ENCODE measurements at places on chromosomes 3 and 15.

DNA sequence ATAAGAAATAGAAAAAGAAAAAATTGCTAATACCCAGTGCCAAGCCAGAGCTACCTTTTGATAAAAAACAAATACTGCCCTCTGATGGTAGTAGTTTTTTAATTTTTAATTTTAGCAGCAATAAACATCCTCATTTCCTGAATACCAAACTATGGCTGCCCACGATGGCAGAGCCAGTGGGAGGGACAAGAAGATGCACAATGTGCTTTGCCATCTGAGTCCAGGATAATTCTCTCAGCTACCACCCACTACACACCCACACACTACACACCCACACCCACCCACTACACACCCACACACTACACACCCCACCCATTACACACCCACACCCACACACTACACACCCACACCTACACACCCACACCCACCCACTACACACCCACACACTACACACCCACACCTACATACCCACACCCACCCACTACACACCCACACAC lies 17.8 kb downstream of the CEP19 start:
- no peak for DNase-seq

DNA sequence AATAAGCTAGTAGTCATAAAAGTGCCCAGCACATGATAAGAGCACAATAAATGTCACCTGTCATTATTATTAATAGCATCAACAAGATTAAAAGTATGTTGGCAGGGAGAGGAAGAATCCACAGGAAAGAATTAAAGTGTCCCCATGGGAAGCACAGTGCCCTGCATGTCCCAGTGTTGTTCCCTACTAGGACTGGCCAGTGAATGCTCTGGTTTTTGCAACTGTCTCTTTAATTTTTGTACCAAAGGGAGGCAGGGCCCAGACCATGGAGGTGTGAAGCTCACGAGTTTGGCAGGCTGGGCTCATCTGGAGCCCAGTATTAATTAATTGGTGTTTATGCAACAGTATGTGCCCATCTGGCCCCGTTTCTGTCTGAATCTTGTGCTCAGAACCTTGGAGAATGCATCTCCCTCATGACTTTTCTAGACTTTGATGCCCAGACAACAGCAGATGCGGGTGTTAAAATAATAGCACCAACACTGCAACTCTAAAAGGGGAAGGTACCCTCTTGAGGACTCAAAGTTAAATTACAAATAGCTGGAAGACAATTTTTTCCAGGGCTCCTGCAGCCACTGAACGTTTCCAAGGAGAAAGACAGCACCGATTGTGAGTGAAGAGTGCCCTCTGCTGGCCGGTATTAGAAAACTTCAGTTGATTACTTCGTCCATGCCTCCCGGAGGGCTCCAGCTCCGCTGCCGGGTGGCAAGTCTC lies 71.9 kb upstream of the SPATA12 start:
- DNase-seq, result peak; percentile 41

GRCh38 chr3:88137836-88138235 lies 11.9 kb upstream of the C3orf38 start:
- no peak for DNase-seq

DNA sequence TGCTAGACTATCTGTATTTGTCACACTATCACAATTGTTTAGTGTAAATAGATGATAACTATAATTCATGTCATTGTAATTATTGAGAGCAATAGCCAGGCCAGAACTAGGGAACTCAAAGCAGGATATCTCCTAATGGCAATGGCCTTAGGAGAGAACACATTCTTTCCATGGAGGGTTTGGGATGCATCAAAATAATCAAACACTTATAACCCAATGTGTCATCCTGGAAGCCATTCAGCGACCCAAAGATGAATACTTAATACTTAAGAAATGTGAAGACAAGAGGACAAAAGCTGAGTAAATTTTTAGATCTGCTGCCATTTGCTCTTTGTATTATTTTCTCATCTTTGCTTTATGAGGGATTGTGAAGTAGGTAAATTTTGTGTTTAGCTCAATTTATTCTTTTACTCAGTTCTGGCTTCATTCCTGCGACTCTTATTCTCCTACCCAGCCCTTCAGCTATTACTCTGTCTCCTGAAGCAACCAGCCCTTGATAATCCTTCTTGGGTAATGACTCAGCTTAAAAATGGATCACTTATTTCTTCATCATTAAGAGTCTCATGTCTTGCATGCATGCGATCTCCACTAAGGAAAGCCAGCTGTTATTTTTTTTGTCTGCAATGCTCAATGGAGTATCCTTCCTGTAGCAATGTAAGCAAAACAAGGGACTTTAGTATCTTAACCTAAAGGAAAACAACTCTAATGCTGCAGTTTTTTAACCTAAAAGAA lies 2.0 kb downstream of the OR4F15 start:
- DNase-seq, result no peak

DNA sequence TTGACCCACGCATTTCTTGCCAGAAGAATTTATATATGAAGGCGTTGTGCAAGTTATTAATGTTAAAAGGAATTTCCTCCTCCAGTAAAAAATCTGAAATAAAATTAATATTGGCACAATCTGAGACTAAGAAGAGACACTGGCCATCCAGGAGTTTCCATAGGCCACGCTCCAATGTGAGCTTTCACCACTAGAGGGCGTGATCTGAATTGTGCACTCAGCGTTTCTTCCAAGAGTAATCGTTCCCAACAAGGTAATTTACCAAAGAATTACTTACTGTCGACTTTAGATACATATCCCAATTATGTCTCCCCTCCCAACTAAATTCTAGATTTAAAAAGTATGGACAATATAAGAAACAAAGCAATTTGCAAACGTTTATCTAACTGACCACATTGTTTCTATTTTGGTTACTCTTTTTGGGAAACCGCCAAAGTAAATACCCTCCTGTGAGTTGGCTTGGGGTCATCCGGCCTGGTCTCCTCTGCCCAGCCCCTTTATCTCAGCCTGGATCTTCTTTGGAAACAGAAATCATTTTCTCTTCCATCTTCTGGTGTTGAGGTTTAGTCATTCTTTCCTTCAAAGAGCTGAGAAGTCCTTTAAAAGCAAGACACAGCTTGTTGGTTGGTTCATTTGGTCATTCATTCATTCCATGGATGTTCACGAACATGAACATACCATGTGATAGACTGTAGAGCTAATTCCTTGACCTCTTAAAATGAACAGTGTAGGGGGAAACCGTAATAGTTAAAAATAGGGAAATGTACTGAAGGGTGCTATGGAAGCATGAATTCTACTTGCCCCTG lies 26.2 kb downstream of the POLR2M start:
- DNase-seq, result no peak

DNA sequence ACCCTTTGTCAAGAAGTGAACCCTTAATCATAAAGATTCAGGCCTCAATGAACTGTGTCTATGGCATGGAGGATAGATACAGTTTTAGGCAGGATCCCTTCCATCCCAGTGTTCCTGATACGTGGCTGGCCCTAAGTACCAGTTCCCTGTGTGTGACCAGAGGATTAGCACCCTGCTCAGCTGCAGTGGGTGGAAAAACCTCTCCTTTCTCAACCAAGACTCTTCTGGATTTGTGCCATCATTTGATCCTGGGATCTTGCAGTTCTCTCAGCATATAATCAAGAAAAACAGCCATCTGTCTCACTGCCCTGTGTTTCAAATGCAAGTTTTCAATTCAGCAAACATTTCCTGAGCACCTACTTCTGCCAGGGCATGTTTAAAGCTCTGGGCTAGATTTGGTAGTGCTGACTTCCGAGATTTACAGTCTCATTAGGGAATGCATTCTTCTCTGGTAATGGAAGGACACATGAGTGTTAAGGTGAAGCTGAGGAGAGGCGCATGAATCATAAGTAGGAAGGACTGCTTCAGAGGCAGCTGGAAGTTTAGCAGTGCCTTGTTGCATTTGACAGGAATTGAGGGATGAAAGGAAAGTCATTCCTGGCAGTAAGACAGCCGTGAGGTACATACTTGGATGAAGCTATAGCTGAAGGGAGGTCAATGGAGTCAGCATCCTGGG lies 388.3 kb downstream of the MFSD1 start:
- DNase-seq, result no peak

GRCh38 chr15:63191895-63192618 lies 2.7 kb downstream of the RAB8B start:
- peak; percentile 40 for DNase-seq

- no peak for DNase-seq
These were observed 31.5 kb upstream of the LDHAL6B start for GRCh38 chr15:59174835-59175831.
